ENCODE measurements at places on chromosomes 1 and 21.

DNA sequence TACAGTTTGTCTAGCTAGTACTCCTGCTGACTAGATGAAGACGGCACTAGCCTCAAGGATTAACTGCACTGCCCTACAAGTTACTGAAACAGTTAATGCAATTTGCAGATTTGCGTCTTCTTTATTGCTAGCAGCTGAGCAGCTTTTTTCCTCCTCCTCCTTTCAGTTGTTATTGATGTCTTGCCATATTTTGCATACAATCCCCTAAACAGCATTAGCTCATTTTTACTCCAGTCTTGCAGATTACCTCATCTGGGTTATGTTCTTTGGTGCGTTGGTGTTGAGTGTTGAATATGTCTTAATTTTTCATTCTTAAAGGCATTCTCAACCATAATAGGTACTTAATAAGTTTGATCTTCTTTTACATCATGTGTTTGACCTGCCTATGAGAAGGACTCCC, 363.4 kb upstream of the LYPLAL1 start:
- DNase-seq, result no peak

- no peak for DNase-seq
These were observed 12.2 kb downstream of the UTP25 start for GRCh38 chr1:209839875-209840546.

DNA sequence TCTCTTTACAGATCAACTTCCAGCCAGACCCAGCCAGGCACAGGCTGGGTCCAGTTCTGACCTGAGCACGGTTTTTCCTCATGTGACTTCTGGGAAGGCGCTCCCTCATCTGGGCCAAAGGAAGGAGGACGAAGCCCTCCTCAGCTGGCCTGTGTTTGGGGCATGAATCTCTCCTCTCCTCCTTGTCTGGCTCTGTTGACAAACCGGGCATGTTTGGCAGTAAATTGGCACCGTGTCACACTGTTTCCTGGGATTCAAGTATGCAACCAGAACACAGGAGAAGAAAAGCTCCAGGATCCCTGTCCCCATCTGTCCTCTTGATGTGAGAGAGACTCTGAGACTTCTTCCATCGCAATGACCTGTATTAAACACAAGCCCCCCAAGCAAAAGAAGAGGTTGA, 18.3 kb downstream of the NECAP2 start:
- DNase-seq, result no peak

DNA sequence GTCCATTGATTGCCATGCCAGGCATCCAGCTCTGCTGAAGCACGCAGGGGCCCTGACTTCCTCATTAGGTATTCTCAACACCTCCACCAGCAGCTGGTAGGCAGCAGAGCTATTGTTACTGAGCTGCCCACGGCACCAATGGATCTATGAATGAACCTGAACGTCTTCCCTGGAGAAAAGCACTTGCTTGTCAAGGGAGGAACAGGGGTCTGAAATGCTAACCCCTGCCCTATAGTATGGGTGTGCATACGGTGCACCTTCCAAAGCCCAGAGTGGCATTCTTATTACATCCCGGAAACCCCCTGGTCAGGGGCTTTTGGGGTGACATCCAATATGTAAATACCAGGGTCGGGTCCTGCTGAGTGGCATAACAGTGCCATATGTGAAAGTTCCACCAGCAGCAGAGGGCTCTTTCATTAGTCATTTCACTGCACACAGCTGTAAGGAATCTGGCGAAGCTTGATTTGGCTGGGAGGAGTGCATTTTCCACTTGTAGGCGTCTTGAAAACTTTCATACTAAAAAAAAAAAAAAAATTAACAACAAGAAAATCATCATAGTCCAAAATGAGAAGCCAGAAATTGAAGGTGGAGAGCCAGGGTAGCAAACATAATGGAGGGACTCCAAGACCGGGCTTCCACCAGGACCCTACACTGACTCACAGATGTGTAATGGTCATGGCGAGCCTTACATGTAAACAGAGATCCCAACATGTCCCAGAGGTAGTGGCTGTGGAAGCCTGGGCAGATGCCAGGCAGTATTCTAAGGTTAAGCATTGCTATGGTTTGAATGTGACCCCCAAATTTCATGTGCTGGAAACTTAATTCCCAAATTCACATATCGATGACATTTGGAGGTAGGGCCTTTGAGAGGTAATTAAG, 58.8 kb upstream of the PRDX6 start:
- DNase-seq, result no peak

GRCh38 chr1:8870616-8871538, 7.6 kb downstream of the ENO1 start:
- DNase-seq, result no peak

DNA sequence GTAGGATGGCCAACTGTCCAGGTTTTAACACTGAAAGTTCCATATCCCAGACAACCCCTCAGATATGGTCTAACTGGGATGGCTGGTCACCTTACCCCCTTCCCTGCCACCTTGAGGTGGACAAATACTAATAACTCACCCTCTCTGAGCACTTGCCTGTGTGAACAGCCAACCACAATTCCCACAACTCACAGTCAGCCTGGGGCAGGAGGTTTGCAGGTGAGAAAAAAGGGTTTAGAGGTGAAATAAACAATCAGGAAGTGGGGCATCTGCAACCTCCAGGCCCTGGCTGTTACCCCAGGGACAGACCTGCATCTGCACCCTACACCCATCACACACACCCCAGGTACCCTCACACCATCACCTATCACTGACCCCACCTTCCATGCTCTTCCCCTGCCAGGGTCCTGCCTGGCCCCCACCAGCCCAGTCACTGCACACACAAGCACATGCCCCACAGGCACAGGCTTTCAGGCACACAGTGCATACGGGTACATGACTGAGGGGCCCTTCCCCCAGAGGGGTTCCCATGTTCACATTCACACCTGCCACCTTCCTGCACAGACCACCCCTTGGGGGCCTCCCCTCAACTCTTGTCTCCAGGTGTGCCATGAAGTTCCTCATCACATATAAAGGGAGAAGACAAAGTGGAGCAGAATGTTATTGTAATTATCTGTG, 679.5 kb downstream of the MATN1 start:
- no peak for DNase-seq

GRCh38 chr1:15950302-15950701, 25.6 kb downstream of the ZBTB17 start:
- DNase-seq, result no peak

DNA sequence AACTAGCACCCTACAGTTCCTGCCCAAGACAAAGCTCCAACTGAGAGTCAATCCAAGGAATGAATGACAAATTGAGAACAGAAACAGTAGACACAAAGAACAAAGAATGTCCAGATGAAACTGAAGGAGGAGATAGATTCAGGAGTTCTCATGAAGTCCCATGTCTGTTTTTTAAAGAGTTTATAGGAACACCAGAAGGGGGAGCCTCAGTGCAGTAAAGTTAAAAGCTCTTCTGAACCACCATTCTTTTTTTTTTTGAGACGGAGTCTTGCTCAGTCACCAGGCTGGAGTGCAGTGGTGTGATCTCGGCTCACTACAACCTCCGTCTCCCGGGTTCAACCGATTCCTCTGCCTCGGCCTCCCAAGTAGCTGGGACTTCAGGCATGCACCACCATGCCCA, 323.6 kb downstream of the MRPL39 start:
- no peak for DNase-seq

GRCh38 chr1:199383793-199384192, 643.7 kb upstream of the NR5A2 start:
- DNase-seq, result no peak

- DNase-seq, result no peak
These were observed 7.4 kb upstream of the GRHL3 start for GRCh38 chr1:24311741-24312140.

GRCh38 chr1:34780528-34780927, 486 bp upstream of the GJB3 start:
- no peak for DNase-seq

DNA sequence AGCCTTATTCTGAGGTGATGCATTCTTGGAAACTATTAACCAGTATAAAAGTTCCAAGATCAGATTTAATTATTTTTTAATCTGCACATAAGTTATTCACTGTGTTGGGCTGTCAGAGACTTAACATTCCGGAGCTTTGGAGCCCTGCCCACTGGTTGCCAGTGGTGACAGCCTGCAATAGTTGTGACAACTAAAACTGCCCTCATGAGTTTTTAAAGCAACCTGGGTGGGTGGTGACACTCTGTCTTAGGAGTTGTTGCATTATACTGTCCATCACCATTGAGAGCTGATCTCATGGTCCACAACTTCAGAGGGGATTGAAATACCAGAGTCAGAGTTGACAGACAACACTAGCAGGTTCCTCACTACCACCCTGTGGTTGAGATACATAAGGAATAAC, 653.9 kb upstream of the USP24 start:
- DNase-seq, result no peak

DNA sequence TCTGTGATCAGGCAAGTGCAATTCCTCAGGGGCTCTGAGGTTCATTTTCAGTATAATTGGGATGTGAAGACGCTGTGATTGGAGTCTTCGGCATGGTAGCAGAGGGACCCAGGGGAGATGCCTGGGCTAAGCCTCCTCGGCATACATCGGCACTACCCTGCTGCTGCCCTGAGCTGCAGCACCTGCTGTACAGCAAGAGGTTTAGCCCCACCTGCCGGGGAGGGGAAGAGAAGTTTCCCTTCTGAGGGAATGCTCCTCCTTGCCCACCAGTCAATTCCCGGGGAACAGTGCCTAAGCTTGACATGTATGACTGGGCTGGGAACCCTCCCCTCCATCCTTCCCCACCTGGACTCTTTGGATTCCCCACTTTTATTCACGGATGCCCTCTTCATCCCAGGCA, 24.9 kb downstream of the CNIH3 start:
- no peak for DNase-seq

GRCh38 chr1:202804126-202804525, 4.1 kb downstream of the KDM5B start:
- DNase-seq, result no peak

GRCh38 chr1:245235156-245235555, 80.4 kb downstream of the KIF26B start:
- no peak for DNase-seq

- DNase-seq, result no peak
These were observed 66.5 kb upstream of the IGSF21 start for GRCh38 chr1:18041102-18041501.

DNA sequence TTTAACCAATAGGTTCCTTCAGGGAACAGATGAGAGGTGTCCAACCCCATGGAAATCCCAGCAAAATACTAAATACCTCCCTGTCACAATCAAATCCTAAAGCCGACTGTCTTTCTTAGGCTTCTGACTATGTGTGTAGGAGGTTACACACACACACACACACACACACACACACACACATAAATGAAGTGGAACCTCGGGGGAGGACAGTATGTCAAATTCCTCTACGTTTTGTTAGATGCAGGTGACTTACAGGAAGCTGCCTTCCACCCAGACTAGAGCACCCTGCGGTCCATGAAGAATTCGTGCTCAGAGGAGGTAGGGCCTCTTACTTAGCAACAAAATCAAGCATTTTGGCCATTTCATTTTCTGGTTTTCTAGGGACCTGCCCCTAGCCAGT, 16.4 kb downstream of the RSPH1 start:
- no peak for DNase-seq

- DNase-seq, result no peak
These were observed 511.9 kb upstream of the ZRANB2 start for GRCh38 chr1:71592646-71593274.

DNA sequence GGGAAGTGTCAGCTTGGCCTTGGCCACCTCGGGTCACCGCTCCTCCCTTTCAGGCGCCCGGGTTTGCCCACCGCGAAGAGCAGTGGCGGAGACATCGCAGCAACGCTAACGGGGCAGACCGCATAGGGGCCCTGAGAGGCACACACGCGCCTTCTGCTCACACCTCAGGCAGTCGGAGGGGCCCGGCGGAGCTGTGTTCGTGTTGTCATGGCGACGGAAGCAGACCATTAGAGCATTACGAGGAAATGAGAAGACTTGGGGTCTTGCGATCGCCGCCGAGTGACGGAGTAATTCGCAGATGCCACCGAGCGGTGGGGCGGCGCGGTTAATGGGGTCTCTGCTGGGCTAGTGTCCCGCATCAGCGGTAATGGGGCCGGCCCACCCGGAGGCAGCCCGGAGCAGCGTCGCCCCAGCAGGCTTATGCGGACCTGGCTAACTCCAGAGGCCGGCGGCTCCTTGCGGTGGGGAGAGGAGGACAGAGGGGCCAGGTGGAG, 144.1 kb downstream of the TNR start:
- DNase-seq, result peak; percentile 63

DNA sequence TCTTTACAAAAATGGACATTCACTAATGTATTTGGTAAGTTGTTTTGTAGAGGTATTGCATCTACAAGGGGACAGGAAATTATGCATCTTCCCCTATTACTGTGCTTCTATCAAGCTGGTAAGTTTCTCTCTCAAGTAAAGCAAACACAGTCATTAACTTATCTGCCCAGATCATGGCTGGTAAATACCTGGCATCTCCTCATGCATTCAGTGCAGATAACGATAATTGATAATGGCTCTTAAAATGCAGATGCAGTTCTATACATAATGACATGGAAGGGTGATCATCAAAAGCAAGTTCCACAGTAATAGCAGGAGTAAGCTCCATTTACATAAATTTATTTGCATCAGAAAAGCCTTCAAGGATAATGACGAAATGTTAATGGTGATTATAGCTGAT, 122.4 kb downstream of the SIPA1L2 start:
- no peak for DNase-seq

- no peak for DNase-seq
These were observed 40.2 kb downstream of the RNF11 start for GRCh38 chr1:51276286-51276685.

DNA sequence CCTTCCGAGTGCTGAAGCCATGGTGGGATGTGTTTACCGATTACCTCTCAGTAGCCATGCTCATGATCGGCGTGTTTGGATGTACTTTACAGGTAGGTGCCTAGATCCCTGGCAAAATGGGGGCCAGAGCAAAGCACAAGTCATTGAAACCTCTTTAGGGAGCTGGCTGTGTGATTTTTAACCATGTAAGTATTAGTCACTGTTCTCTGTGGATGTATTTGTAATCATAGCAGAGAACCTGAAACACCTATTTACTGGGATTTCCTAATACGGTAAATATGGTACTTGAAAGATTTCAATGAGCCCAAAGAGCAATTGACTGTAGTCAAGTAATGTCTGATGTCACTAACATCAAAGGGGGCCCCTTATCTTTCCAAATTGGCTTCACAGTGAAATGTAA, 53.6 kb downstream of the LRRC8C start:
- no peak for DNase-seq

All from right kidney (tissue), 9 donors.